Stimulated activated CD8-positive, alpha-beta memory T cell treated with anti-CD3 and anti-CD28 coated beads, Interleukin-7, amount 100 ng/mL, for 1 hour (primary cell): ENCODE measurements at places on chromosomes 16 and 17.

- no peak for DNase-seq
These were observed 2.4 kb downstream of the OSGIN1 start for GRCh38 chr16:83955218-83956130.

DNA sequence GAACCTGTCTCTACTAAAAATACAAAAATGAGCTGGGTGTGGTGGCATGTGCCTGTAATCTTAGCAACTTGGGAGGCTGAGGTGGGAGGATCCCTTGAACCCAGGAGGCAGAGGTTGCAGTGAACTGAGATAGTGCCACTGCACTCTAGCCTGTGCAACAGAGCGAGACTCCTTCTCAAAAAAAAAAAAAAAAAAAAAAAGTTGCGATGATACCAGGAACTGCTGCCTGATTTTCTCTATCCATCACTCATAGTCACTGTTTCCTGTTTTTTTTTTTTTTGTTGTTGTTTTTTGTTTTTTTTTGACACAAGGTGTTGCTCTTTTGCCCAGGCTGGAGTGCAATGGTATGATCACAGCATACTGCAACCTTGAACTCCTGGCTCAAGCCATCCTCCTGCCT, 59.2 kb downstream of the ABCC1 start:
- no peak for DNase-seq

DNA sequence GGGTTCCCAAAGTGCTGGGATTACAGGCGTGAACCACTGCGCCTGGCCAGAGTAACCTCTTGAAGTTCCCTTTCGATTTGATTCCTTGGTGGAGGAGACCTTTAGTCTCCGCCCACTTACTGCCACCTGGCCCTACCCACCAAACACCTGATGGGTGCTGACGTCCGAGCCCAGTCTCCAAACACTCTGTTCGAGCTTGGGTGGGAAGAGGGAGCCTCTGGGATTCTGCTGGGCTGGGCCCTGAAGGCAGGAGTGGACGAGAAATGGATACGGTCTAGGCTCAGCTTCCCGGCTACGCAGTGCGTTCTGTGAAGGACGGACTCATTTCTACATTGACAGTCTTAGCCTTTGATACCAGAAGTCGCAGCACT, 870 bp upstream of the ITGA3 start:
- no peak for DNase-seq

DNA sequence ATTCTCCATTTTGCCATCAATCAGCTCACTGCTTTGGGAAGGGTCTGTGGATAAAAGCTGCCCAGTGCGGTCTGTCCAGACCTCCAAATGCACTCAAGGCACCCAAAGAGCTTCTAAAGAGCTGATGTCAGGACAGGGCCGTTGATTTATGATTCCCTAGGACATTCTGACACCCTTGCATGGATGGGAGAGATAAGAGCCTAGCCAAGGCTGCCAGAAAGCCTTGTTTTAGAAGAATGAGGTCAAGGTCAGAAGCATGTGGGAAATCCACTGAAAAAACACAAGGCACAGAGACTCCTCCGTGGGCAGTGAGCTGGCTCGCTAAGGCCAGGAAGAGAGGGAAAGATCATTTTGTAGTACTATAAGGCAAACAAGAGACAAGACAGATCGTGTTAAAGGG, 214.0 kb downstream of the CDH11 start:
- DNase-seq, result no peak

- no peak for DNase-seq
These were observed 35.5 kb downstream of the CLUAP1 start for GRCh38 chr16:3536271-3536731.
